ENCODE measurements at places on chromosomes 5 and 9.

GRCh38 chr9:95116002-95116807 is 201.3 kb downstream of the FANCC start:
- DNase-seq = no peak

DNA sequence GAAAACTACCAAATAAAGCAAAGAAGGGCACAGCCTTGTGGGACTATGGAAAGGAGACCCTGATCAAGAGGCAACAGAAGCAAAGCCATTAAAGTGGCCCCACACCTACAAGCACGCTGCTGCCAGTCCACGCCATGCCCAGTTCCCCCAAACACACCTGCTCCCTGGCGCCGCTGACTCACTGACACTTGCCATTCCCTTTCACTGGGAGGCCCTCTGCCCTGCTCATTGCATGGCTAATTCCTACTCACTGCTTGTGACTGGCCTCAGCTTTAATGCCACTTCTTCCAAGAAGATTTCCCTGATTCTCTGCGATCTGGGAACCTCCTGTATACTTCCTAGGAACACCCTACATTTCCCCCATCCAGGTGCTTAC is 71.2 kb upstream of the TAF1L start:
- no peak for DNase-seq

DNA sequence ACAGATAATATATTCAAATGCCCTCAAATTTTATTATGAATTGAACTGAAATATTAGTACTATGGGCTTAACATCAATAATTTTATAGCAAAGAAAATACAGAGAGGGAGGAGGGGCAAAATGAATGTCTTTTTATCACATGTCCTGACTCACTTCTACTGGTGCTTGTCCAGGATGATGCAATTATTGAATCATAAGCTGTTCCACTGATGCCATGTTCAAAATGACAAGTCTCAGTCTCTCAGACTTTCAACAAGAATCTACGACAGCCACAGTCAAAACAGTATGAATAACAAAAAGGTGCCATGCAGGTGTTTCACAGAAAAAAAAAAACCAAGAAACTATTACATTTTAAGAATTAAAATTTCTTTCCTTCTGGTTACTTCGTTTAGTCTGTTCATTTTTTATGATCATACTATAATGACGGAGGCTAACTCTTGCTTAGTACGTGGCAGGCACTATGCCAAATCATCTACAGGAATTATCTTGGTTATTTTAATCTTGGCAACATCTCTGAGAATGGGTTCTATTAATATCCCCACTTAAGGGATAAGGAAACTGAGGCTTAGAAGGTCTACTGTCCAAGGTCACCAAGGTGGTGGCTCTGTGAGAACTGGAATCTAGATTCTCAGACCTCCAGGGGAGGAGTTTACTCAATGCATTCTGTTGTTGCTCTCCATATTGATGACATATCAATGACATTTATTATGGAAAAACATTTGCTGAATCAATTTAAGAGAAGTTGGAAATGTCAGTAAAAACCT is 61.5 kb downstream of the NR3C1 start:
- peak; percentile 77 for DNase-seq

- no peak for DNase-seq
Observed at GRCh38 chr5:33338336-33339110, 102.2 kb upstream of the TARS1 start.
